ENCODE measurements at places on chromosomes 7 and 10.

DNA sequence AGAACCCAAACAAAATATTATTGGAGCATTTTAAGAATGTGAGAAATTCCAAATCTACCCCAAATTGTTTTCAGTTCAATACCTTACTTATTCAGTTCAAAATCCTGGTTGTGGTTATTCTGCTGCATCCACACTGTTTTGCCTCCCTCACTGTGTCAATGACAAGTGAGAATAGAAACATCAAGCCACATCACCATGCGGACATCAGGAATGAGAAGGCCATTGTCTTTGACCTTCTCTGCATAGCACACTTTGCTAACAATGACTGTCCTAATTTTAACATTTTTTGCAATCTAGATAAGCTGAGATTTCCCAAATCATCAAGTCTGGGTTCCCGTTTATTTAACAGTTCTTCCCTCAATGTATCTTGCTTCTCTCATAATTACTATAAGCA, 93.7 kb downstream of the ELAPOR2 start:
- no peak for DNase-seq

GRCh38 chr10:29613791-29614190, 21.0 kb downstream of the SVIL start:
- no peak for DNase-seq

- no peak for DNase-seq
Observed at GRCh38 chr7:70833726-70834125, 298.2 kb upstream of the GALNT17 start.

DNA sequence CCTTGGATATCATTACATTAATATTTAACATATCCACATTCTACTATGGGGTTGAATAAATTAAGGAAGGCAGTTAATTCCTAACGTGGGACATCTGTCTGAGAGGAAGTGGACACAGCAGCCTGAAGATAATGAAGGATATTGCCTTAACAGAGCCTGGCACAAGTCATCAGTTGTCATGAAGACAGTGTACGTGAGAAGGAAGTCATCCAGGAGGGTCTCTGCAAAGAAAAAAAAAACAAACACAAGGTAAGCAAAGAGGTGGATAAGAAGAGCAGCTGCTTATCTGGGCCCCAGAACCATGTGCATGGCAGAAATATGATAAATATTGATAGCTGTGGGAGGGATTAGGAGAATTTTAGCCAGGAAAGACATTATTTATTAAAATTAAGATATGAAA, 190.0 kb downstream of the RAPGEF5 start:
- no peak for DNase-seq

DNA sequence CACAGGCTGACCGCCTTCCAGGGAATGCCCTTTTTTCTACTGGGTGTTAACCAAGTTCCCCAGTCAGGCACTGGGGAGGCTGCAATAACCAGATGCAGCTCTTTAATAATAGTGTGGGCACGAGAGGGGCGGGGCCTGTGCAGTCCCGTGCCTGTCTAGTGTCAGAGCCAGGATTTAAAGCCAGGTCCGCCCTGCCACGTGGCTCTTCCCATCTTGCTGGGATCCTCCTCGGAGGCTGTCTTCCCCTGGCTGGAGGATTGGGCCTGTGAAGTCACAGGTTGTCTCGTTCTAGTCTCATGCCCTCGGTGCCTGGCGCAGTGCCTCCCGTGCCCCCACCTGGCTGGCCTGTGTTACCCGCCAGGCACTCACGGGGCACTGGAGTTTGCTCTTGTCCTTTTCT, 25.2 kb downstream of the TMEM120A start:
- DNase-seq: no peak

DNA sequence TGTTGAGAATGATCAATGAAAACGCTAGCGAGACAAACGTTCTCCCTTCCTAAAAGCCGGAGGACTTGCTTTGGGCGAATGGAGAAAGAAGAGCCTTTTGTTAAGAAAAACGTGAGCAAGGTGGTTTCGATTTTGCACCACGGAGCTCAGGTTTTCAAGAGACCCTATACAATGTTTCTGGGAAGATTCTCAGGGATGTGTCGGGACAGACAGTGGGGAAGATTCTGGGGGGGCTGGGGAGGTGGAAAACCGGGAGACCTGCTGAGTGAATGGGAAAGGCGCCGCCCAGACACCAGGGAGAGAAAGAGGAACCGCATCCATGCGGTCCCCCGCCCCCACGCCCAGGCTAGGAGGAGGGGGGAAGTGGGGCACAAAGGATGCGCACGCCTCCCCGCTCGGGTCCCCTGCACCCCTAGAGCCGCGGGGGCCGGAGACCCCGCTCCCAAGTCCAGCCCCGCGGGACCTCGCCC, 745 bp downstream of the YWHAG start:
- peak; percentile 89 for DNase-seq

GRCh38 chr10:42987575-42987974, 89.3 kb upstream of the RET start:
- DNase-seq: no peak

- DNase-seq: no peak
Observed at GRCh38 chr7:131959106-131959812, 402.8 kb upstream of the PODXL start.

- DNase-seq: no peak
Observed at GRCh38 chr10:74099836-74100235, 50.8 kb downstream of the AP3M1 start.

- DNase-seq: no peak
Observed at GRCh38 chr10:27391325-27391724, 112.8 kb upstream of the RAB18 start.

- DNase-seq: peak; percentile 72
Observed at GRCh38 chr10:71770789-71771188, 2.5 kb downstream of the VSIR start.

DNA sequence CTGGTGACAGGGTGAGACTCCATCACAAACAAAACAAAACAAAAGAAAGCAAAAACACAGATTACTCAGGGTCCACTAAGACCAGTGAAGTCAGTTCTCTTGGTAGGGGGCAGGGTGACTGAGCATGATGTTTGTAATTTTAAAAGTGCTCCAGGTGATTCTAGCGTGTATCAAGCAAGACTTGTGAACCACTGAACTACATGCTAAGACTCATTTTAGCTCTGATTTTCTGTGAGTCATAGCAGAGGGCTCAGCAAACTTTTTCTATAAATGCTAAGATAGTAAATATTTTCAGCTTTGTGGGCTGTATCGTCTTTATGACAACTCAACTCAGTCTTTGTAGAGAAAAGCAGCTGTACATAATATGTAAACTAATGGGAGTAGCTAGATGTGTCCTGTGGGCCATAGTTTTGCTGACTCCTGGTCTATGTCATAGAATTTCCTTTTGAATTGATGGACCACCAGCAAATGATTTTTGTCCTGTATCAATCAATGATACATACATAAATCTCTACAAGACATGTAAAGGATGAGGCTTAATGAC, 141.3 kb downstream of the CFTR start:
- DNase-seq: no peak

DNA sequence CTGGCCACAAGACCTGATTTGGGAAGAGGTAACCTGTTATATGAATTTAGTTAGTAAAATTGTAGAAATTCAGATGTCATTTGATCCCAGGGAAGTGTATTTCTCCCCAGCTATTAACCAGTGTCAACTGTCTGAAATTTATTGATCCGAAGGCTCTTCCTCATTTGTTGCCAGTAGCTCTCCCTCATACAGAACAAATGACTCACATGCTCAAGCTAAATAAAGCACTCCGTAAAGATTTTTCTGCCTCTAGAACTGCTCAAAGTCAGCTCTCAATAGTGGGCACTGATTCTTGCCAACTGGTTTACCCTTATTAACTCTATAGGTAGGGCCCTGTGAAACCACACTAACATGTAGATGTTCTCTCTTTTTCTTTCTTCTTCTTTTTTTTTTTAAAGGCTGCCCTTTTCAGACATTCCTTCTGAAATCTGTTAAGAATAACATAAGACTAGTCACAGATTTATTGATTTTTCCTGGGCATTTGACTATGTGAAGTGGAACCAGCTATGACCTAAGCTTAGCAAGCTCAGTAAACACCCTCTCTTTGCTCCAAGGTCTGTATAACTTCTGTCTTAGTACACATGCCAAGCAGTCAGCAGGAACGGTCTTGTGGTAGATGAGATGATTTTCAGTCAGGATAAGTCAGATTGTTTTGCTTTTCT, 21.8 kb downstream of the RPA3 start:
- DNase-seq: no peak

DNA sequence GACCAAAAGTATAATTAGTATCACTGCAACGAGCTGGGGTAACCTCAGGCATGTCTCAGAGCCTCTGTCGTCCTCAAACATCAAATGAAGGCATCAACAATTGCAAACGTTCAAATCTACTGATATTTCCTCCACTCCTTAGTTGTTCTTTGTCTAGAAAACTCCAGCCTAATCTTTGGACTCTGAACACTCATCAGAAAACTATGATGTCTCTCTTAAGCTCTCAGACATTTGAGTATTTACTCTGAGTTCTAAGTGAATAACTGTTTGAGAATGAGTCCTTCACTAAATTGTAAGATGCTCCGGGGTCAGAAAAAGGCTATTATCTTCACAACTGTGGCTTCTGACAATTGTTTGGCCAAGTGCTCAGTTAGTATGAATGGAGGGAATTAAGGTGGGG, 536.4 kb downstream of the NRG3 start:
- no peak for DNase-seq

- DNase-seq: no peak
Observed at GRCh38 chr10:123754123-123754522, 88.0 kb downstream of the GPR26 start.

DNA sequence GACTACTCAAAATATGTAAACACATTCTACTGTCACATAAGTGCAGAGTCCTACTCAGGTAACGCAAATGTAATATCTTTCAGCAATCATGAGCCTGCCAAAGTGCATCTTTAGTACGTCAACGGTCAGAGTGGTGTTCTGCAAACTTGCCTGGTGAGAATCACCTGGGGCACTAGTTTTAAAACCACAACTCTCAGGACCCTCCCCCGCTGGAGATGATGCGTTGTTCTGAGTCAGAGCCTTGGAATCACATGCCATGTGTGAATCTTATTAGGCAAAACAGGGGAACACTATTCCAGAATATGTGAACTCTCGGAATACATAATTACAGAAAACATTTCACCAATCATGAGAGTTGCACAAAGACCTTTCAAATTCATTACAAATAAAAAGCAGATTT, 115.7 kb downstream of the TPK1 start:
- no peak for DNase-seq

GRCh38 chr7:23791721-23792120, 81.7 kb downstream of the STK31 start:
- no peak for DNase-seq

DNA sequence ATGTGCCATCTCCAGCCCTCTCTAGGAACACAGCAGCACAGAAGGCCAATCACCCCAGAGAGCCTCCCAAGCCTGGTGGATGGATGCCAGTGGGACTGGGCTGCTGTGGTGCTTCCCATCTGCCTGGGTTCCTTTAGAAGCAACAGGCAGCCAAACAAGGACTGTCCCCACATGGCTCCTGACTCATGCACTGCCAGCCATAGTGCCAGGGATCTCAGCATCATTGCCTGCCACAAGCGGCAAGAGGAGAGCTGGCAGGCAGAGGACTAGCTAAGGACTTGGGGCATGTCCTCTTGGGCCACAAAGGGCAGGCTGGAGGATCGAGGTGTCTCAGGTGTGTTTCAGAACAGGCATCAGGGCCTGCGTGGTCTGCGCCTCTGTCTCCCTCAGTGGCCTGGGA, 23.4 kb upstream of the FIGNL1 start:
- DNase-seq: no peak

DNA sequence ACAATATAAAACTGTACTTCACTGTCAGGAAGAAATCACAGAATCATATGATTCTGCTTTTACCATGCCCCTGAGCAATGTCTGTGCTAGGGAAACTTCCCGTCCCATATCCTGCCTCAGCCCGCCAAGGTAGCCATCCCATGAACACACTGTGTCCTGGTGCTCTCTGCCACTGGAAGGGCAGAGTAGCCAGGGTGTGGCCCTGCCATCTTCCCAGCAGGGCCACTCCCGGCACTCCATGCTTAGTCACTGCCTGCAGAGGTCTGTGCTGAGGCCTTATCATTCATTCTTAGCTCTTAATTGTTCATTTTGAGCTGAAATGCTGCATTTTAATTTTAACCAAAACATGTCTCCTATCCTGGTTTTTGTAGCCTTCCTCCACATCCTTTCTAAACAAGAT, 31.8 kb downstream of the AP3M1 start:
- DNase-seq: no peak

- DNase-seq: no peak
Observed at GRCh38 chr10:112288486-112288885, 5.3 kb downstream of the TECTB start.

- no peak for DNase-seq
Observed at GRCh38 chr7:96361116-96361857, 39.4 kb upstream of the SLC25A13 start.

- no peak for DNase-seq
Observed at GRCh38 chr10:17961551-17962422, 10.1 kb downstream of the SLC39A12 start.

DNA sequence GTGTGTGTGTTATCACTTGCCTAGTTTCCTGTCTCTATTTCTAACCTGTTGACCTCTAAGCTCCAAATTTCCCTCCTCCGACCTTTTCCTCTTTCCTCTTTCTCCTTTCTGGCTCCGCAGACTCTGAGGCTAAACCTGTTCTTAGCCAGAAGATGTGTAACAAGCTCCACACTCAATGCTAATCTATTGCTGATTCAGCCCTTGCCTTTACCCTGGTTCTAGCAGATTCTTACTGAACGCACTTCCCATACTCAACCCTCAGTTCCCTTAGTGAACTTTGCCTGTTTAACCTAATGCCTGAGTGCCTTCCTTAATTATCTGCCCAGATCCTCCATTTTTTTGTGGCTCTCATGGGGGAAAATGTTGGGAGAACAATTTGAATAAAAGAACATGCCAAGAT, 30.0 kb upstream of the SGMS1 start:
- no peak for DNase-seq

DNA sequence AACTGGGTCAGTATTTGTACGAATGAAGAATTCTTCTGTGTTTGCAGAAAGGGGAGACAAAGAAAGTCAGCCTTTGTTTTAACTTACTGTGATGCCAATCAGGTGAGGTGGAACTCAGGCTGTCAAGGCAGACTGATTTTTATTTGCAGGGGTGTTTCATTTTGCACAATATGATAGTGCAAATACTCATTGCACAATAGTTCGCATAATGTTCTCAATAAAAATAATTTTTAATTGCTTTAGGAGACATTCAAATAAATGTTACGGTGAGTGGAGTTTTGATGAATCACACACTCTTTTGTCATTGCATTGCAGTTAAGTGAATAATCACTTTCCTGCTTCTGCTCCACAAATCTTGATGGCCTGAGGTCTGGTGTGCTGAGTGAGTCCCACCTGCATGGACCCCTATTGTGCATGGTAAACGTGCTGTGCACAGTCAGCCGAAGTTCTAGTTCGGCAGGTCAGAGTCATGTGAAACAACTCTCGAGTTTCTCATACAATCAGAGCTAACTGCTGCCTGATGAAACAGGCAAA, 141.3 kb upstream of the FZD8 start:
- DNase-seq: no peak

DNA sequence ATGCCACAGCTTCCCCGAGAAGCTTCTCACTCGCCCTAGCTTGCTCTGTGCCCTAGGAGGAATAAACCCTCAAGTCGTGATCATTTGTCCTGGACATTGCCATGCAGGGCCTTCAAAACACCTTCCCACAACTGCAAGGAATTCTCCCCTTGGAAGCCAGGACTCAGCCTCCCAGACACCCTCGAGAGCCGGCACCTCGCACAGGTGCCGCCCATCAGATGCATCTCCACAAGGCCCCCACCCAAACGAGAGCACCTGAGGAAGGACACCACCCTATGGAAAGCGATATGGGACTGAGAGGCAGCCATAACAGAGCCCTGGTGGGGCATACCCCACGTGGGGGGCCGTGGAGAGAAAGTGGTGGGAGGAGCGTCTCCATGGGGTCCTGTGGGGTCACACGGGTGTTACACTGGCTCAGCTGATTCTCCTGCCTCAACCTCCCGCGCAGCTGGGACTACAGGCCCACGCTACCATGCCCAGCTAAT, 77.6 kb upstream of the FOXK1 start:
- DNase-seq: no peak
